Glutamatergic neuron (in vitro differentiated cells): ENCODE measurements at places on chromosomes 16 and 17. TPM values are rescaled to one million over a fixed set of nuclear protein-coding genes. Genes with fewer than 3 reads are reported as not detected.

DNA sequence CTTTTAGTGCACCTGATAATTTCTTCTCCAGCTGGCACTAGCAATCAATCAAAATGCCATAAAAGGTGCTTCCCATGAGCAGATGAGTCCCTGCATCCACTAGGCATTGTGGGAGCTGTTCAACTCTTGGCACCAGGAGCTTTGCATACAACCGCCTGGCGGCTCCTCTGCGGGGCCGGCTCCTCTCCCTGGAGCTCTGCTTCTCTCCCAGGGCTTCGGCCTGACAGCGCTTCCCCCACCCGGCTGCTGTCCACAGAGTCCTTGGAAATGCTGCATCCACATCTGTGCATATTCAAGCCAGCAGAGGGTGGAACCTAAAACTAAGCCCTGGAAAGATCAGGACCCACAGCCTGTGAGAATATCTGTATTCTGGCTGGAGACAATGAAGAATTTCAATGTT, 62.9 kb downstream of the LMF1 start:
- H3K36me3 ChIP-seq = peaks cover 17% of the 10 kb centered on the region
- no peak for DNase-seq
- H3K4me1 ChIP-seq = peaks cover 9% of the 10 kb centered on the region
- no peak overlapping the region for H3K27ac ChIP-seq
- H3K27me3 ChIP-seq = peaks cover 17% of the 10 kb centered on the region

DNA sequence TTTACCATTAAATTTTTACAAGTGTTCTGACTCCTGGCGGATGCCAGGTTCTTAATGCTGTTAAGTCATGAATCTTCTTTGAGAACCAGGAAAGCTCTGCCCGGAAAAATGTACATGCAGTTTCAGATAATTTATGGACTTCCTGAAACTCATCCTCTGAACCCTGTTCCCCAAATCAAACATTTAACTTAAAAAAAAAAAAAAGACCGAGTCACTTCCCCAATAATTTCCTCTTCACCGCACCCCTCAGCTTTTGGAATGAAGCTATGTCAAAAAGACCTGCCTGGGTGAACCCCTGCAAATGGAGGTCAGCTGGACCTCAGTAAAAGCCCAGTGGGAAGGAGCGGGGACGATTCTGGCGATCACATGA, 15.0 kb downstream of the ZNF232 start:
- H3K4me1 ChIP-seq = no peaks in the 10 kb centered on the region
- no peak for DNase-seq
- H3K36me3 ChIP-seq = peaks cover 45% of the 10 kb centered on the region

GRCh38 chr17:83138820-83139219, 59.4 kb downstream of the METRNL start:
- no peak overlapping the region for H3K4me3 ChIP-seq
- no peak overlapping the region for H3K27ac ChIP-seq
- H3K36me3 ChIP-seq = peaks cover 25% of the 10 kb centered on the region
- H3K4me1 ChIP-seq = peaks cover 2% of the 10 kb centered on the region

The PHKB gene
- total RNA-seq = 123 TPM

DNA sequence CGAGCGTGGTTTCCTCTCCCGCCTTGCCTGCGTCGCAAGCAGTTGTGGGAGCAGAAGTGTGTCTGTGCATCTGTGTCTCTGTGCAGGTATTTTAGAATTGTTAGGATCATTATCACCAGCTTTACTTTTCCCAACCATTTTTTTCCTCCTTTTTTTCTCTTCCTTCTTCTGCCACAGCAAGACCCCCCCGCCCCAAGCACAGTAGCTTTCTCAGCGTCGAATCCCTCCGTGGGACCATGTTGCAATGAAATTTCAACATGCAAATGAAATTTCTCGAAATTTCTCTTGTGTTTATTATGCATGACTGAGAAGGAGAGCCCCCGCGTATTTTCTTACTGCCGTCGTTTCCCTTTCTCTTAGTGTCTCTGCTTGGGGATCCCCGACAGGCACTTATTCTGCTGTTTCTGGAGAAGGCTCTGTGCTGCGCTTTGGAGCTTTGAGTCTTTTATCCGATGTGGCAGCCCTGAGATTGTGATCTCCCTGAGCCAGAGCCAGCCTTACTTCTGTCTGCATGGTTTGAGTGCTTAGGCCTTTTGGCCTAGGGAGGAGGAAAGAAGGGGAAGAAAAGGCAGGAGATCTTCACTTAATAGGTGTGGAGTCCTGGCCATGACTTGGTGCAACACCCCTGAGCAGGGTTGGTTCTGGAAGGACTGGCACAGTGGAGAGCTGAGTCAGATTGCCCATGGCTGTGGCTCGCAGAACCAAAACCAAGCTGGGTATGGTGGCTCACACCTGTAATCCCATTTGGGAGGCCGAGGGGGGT, 5.0 kb downstream of the ARMC7 start:
- no peaks in the 10 kb centered on the region for H3K36me3 ChIP-seq
- H3K4me3 ChIP-seq = peak overlapping the region; percentile 48
- H3K27ac ChIP-seq = no peak overlapping the region
- DNase-seq = no peak
- H3K27me3 ChIP-seq = peaks cover 2% of the 10 kb centered on the region
- peaks cover 2% of the 10 kb centered on the region for H3K4me1 ChIP-seq

DNA sequence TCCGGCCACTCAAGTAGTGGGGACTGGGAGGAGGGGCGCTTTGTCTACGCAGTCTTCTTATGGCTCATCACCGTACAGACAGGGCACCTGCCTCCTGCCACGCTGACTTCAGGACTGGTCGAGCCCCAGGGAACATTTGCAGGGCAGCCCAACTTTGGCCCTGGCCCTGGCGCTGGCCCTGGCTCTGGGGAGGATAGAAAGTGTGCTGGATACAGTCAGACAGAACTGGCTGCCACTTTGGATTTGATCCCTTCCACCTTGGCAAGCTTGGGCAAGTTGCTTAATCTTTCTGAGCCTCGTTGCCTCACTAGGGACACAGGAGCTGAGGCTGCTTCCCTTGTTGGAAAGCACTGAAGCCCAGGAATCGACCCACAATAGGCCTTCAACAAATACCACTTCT, 13.6 kb downstream of the LGALS9 start:
- H3K27ac ChIP-seq = no peak overlapping the region
- no peak overlapping the region for H3K4me3 ChIP-seq
- H3K4me1 ChIP-seq = peaks cover 30% of the 10 kb centered on the region
- H3K27me3 ChIP-seq = peaks cover 13% of the 10 kb centered on the region
- no peaks in the 10 kb centered on the region for H3K36me3 ChIP-seq
